T-helper 17 cell (primary cell): ENCODE measurements at places on chromosomes 7 and 10. TPM values are rescaled to one million over a fixed set of nuclear protein-coding genes. Genes with fewer than 3 reads are reported as not detected.

ARHGAP22 gene
- total RNA-seq, result 0.39 TPM

COX15 gene
- 16.3 TPM for total RNA-seq

CNNM1 gene
- 0.15 TPM for total RNA-seq

- DNase-seq, result no peak
These were observed 107.6 kb downstream of the WDR37 start for GRCh38 chr10:1163831-1164230.

DNA sequence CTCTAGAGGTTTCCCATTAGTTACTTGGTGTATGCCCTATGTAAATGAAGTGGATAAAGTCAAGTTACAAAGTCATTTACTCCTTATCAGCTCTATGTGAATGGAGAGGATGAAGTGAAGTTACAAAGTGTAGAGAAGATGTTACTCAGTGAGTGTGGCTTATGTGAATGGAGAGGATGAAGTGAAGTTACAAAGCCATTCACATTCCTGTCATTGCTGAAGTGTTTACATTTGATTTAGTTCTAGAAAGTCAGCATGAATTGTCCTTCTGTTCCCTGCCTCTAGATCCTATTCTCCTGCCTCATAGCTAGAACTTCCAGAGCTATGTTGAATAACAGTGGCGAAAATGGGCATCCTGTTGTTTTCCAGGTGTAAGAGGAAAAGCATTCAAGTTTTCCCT, 880.1 kb downstream of the DNAJB9 start:
- no peak for DNase-seq

- DNase-seq, result no peak
These were observed 49.4 kb downstream of the HTRA1 start for GRCh38 chr10:122510736-122511135.

DNA sequence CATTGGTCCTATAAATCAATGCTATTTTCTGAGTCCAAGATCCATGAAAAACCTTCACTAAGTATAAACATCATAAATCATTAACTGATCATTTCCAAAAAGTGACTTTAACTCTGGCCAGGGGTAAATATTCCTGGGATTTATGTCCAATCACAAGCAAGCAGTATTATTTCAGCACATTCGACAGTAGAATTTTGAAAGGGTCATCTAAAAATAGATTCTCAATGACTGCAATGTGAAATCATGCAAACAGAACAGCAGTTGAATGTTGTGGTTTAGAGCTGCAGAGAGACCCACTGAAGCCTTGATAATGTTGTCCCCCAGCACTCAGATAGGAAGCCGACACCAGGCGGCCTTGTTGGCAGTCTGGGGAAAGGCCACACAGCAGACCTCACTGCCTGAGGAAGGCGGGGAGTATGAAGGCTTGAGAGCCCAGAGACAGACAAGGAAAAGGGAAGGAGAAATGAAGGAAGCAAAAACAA, 38.1 kb downstream of the FAM107B start:
- DNase-seq, result no peak

DNA sequence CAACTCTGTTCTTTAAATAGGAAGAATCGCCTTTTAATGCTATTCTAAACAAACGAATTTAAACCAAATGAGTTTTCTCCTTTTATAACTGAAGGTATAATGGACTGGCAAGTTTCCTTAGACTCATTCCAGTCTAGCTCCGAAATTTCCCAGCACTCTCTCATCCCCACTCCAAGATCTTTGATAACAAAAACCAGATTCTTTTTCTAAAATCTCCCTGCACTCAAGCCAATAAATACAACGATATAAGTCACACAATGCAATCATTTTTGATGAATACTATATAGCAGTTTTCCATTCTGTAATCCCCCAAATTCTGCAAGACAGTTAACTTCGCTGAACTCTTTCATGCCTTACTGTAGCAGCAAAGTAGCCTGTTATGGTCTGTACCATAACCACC, 1.9 kb downstream of the OGA start:
- DNase-seq, result no peak

DNA sequence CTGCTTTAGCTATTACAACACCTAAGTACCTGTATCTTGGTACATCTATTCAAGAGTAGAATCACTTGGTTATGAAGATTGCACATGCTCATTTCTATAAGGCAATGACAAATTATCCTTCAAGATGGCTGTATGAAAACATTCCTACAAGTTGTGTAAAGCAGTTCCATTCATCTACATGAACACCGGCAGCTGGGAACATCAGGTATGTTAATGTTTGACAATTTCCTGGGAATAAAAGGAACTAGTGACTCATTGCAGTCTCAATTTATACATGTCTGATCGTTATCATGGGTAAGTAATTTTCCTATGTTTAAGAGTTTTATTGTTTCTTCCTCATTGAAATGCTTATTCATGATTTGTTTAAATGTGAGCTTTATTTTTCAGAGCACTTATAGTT, 203.2 kb upstream of the SEMA3E start:
- DNase-seq, result no peak

- DNase-seq, result no peak
These were observed 153.5 kb downstream of the PIP4K2A start for GRCh38 chr10:22560913-22561239.
